ENCODE measurements at places on chromosomes 11 and 22.

DNA sequence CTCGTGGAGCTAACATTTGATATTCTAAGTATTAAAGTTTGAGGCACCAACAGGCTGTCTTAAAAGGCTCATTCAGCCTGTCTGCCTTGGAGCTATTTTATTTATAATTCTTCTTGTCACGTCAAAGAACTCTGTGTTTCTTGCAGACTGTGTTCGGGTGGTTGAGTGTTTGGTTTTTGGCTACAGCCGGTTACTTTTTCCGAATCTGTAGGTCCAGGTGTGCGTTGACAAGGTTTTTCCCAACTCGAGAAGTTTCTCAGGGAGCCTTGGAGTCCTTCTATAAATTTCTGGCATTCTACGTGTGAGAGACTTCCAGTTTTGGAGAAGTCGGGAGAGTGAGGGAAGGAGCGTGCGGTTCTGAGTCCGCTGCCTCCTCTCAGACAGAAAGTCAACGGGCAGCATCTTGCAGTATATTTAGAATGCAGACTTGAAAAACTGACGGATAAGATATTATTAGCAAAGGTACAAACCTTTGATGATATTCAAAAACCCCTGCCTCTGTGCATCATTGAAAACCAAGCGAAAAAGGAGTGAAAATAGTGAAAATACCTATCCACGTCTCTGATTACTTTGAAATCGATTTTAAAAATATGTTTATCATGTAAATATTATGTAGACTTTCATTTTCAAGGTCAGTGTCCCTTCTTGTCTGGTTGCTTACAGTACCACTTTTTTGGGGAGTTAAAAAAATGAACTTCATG is 85.2 kb upstream of the PPARA start:
- DNase-seq, result no peak

DNA sequence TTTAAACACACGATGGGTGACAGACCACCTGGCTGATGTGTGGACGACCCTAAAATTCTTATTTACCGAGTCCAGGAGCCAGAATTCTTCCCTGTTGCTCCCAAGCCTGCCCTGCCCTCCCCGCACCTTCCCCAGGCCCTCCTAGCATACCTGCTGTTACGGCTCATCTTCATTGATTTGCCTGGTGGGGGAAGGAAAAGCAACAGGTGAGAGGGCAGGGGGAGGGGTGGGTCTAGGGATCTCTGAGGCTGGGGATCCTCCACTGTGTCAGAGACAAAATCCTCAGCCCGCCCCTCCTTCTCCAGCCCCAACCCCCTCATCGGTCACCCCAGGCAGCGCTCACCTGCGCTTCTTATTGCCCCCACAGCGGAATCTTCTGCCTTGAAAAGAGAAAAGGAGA is 4.0 kb downstream of the FXYD2 start:
- no peak for DNase-seq

DNA sequence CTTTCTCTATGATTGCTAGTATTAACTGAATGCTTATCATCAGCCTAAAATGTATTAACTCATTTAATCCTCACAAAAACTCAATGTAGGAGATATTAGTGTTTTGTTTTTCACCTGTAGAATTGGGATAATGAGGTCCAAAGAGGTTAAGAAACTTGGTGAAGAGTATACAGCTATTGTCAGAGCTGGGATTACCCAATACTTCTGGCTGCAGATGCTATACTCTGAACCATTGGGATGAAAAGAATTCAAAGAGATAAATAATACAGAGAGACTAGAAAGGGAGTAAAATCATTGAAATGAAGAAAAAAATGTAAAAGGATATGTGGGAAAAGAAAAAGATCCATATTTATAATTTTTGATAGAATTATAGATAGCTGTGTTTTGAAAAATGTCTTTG is 137.1 kb downstream of the TRPC6 start:
- no peak for DNase-seq

DNA sequence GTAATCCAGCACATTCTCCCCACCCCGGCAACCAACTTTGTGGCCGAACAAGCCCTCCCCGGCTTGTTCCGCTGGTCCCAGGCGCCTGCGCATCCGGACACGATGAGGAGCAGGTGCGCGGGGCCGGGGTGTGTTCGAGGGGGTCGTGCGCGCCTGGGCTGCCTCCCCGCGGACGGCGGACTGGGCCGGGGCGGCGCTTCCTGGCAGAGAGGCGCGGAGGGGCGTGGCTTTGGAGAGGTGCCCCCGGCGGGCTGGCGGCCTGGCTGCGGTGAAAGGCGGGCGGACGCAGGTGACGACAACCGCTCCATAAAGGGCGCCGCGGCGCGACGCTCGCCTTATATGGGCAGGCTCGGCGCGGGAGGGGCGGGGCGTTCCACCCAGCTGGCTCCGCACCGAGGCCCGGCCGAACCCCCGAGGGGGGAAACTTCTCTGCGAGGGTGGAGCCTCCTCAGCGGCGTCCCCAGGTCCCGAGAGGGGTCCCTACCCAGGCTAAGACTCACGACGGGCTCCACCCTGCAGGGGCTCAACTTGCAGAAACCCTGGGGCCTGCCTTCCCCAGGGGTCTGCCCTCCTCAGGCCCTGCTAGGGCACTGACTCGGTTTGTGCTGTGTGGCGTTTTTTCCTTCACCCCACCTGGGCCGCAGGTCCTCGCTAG is 26.4 kb downstream of the TXN2 start:
- peak; percentile 94 for DNase-seq

- DNase-seq, result no peak
Observed at GRCh38 chr22:44483878-44484277, 14.2 kb downstream of the RTL6 start.

DNA sequence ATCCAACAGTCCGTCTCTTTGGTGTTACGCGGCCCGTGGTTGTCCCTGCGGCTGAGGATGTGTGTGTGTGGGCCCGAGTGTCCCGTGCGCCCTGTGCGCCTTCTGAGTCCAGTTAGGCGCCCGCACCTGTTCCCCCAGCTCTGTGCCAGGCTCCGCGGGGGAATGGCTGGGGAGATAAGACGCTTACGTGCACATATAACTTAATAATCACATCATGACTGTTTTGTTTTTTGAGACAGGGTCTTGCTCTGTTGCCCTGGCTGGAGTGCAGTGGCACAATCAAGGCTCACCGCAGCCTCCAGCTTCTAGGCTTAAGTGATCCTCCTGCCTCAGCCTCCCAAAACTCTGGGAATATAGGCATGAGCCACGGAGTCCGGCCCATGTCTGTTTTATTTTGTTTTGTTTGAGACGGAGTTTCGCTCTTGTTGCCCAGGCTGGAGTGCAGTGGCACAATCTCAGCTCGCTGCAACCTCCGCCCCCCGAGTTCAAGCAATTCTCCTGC is 817 bp downstream of the ARL2 start:
- peak; percentile 49 for DNase-seq

DNA sequence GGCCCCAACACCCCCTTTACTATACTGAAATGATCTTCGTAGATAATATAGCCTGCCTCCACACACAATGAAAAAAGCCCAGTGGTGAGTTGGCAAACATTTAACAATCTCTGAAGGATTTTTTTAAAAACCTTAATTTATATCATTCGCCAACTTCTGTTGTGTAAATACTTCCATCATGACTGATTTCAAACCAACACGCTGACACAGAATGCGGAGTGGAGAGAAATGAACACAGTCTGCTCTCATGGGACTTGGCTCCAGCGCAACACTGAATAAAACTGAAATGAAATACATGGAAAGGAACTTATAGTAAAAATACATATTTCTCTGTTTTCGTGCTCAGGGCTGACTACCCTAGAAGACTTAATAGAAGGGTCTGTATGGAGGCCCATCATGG is 61.3 kb upstream of the WNT11 start:
- DNase-seq, result no peak

DNA sequence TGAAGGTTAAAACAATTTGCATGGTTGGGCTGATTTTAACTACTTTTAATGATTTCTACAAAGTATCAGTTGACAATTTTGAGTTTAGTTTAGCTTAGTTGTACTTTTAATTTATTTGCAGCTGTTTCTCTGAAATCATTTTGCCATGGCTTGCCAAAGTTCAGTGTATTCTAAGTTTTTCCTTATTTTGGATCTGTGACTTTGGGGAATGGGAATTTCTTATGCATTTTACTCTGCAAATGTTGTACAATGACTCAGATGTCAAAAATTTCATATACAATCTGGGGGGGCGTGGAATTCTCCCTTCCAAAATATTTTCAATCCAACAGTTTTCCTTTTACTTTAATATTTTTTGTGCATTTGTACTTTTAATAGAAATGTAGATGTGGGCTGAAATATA is 8.9 kb upstream of the DCHS1 start:
- no peak for DNase-seq

- DNase-seq, result no peak
Observed at GRCh38 chr11:126838779-126839178, 161.8 kb downstream of the KIRREL3 start.

- DNase-seq, result no peak
Observed at GRCh38 chr11:2655016-2655719, 44.6 kb downstream of the KCNQ1OT1 start.

DNA sequence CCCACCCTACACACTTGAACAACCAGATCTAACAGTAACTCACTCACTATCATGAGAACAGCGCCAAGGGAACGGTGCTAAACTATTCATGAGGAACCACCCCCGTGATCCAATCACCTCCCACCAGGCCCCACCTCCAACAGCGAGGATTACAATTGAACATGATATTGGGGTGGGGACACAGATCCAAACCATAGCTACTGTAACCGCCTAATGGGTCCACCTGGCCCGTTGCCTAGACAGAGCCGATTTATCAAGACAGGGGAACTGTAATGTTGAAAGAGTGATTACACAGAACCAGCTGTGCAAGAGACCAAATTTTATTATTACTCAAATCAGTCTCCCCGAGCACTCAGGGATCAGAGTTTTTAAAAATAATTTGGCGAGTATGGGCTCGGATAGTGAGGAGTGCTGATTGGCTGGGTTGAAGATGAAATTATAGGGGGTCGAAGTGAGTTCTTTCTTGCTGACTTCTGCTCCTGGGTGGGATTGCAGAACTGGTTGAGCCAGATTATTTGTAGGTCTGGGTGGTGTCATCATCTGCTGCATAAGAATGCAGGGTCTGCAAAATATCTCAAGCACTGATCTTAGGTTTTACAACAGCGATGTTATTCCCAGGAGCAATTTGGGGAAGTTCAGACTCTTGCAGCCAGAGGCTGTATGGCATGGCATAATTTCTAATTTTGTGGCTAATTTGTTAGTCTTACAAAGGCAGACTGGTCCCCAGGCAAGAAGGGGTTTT is 17.9 kb upstream of the ZC3H12C start:
- DNase-seq, result no peak

DNA sequence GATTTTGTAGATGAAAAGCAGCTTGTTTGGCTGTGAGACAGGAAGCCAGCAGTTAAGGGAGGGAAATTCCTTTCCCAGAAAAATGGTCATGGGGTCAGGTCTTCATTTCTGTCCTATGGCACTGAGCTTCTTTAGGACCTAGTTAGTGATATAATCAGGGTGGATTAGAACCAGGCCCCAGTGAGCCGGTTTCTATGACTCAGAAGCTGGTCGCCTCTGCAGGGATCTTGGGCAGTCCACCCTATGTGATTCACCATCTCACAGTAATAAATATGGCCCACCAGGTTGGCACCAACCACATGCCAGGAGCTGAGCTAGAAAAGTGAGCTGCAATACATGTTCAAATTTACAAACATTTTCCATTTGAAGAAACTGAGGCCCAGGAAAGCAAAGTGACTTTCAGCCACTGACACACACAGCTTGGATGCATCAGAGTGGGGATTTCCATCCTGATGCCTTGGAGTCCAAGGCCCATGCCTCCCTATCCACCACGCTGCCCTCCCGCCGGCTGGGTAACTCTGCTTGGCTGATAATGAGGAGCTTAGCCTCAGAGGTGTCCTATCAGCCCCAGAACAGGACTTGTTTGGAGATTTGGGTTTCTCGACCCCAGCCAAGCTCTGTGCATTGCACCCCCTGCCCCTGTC is 42.0 kb downstream of the CD82 start:
- DNase-seq, result no peak

GRCh38 chr11:13629779-13630178 is 38.7 kb upstream of the FAR1 start:
- no peak for DNase-seq

DNA sequence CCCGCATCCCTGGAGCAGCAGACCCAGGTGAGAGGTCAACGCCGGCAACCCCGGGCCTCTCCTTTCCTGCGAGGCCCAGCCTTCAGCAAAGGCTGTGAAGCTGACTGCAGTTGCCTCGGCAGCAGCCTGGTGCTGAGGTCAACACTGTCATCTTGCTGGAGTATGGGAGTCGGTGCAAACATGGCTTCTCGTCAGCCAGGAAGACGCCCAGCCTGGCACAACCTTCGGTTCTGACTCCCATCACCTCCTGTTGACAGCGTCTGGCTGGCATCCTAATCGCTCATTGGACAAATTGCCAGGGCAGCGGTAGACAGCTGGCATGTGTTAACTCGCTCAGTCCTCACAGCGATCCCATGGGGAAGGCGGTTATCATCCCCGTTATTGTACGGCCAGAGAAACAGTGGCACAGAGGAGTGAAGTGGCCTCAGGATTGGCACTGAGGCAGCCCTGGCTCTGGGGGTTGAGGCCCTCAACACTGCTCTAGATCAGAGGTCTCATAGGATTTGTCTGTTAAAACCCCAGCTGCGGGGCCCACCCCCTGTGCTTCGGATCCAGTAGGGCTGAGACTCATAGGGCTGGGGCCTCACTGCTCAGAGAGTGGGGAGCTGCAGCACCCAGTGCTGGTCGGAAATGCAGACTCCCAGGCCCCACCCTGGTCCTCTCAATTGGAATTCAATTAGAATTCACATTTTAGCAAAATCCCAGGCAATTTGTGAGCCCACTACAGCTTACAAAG is 39.3 kb upstream of the TP53I11 start:
- no peak for DNase-seq

DNA sequence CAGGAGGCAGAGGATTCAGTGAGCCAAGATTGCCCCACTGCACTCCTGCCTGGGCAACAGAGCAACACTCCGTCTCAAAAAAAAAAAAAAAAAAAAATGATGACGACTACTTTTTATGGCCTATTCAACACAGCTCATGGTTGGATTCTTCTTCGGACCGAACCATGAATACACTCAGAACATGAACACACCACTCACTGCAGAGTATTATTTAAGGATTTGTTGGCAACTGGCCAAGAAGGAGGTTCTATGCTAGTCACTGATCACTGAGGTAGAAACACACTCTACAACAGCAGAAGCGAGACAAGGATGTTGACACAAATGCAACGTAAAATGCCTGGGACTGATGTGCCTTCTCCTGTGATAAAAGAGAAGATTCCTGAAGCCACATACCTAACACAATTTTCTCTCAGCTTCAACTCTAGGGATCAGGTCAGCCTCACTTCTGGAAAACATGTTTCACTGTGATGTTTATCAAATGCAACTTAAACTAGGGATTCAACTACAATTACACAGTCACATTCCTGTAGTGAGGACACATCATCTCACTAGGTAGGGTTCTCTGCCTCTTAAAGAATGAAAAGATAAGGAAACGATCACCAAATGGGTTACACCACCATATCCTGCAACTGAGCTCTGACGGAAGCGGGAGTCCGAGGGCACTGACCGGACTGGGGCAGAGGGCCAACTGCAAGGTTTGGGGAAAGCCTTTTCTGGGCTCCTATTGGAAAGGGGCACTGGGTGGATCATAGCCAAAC is 82.5 kb downstream of the SGSM3 start:
- no peak for DNase-seq
